ENCODE measurements at places on chromosomes 16 and 17. TPM values are rescaled to one million over a fixed set of nuclear protein-coding genes. Genes with fewer than 3 reads are reported as not detected.

SLC52A1 gene
- 0.25 TPM for total RNA-seq

EXOC3L1 gene
- total RNA-seq, result 57.7 TPM

CBFA2T3 gene
- total RNA-seq, result not detected

DNA sequence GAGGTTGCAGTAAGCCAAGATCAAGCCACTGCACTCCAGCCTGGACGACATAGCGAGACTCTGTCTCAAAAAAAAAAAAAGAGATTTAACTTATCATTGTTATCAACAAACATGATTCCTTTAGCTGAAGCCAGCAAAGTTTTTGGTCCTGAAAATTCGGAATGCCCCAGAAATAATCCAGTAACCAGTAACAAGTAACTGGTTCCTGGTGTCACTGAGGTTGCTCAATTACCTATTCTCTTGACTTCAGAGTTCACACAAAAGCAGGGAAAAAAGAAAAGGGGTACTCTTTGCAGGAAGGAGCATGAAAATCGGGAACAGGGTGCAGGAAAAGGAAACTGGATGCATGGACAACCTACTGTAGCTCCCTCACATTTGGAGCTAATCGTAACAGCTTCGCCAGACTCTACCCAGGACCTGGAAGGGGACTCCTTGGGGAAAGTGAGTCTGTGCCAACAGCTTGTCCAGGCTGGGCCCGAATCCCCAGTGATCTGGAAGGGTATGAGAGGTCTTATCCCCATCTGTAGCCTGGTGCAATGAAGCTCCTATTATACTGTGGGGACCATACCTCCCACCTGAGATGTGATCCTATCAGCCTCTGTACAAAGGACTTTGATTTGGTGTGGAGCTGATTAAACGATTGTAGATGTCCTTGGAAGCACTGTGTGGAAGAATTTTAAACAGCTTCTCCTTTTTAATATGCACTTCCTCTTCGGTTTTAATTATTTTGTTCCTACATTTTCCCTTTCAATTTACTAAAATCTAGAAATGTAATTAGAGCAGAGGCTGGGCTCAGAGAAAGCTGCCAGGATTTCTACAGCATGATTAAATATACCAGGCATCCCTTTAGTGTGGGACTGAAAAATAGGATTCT, 3.4 kb upstream of the SPOP start:
- DNase-seq, result no peak

DNA sequence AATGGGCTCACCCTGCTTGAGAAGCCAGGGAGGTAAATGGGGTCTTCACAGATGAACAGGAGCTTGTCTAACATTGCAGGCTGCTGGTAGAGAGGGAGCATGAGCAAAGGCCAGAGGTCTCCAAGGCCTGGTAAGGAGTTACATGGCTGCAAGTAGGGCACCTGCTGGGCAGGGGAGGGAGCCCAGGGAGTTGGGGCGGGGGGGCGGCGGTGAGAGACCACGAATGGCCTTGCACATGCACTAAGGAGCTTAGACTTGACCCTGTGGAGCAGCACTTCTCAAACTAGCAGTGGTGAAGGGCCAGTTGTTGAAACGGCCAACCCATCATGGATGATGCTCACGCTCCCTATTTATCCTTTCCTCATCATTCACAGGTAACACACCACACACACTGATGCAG, 38.4 kb downstream of the ERN1 start:
- DNase-seq, result no peak

DNA sequence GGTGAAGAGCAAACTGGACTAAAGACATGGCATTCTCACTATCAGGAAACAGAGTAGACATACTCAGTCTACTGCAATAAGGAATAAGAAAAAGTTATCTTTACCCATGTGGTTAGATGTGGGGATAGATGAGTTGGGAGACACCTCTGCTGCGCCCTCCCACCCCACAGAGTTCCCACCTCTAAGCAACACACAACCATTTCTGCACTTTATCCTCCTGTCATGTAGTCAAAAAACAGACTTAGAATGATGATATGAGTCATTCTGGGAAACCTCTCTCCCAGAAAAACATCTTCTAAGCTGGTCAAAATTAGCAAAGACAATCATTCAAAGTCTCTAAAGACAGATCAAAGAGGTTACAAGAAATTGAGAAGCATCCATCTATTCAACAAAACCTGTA, 94.9 kb downstream of the CACNG1 start:
- no peak for DNase-seq

DNA sequence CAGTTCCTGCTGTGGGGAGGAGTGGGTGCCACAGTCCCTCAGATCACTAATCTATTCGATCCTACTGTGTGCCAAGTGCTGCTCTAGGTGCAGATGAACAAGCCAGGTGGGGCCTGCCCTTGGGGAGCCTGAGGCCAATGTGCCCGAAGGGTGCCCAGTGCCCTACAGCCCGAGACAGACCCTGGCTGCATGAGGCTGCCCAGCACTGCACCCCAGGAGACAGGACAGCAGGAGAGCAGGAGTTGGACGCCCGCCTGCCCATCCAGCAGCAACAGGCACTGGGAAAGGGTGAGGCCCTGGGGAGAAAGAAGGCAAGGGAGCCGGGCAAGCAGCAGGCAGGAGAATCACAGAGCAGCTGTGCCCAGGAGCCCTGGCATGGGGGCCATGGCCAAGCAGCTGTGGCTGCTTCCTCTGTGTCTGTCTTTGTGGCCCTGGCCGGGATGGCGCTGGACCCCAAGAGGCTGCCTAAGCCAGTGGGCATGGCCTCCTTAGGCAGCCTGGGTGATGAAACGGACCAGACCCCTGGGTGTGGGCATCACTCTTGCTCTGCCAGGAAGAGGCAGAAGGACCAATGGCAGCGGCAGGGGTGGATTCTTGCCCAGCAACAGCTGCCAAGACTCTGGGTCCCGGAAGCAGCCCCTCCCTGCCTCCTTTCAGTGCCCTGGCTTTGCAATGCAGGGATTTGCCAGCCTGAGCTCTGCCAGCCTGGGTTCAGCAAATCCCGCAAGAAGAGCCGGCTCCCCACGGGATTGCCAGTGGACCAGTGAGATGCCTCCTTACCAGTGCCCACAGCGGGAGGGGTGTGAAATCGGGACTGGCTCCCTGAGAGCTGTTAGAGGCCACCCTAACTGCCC, 179.6 kb upstream of the TNRC6C start:
- no peak for DNase-seq
